ENCODE measurements at places on chromosomes 11 and 22.

DNA sequence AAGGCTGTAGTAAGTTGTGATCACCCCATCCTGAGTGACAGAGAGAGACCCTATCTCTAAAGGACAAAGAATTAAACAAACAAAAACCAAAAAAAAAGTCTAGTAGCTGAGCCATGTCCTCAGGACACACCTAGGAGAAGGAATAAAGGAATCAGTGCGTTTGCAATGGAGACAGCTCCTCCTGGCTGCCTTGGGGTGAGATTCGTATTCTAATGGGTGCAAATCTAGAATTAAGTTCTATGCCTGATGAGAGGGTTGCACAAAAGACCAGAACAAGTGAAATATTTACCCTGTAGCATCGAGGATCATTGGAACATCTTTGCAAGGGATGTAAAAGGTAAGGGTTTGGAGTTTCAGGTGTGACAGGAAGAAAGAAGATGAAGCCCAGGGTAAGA lies 70.3 kb upstream of the BMAL1 start:
- no peak for DNase-seq

DNA sequence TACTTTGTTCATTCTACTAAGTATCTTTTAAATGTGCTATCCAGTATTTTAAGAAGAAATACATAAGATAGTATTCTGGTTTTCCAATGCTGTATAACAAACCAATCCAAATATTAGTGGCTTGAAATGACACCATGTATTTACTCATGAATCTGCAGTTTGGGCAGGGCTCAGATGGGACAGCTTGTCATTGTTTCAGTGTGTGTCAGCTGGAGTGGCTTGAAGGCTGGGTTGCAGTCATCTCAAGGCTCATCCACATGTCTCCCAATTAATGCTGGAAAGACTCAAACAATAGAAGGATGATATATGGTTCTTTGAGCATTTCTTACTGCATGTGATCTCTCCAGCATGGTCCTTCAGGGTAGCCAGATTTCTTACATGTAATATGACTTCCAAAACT lies 146.2 kb downstream of the ARHGAP42 start:
- DNase-seq, result no peak

DNA sequence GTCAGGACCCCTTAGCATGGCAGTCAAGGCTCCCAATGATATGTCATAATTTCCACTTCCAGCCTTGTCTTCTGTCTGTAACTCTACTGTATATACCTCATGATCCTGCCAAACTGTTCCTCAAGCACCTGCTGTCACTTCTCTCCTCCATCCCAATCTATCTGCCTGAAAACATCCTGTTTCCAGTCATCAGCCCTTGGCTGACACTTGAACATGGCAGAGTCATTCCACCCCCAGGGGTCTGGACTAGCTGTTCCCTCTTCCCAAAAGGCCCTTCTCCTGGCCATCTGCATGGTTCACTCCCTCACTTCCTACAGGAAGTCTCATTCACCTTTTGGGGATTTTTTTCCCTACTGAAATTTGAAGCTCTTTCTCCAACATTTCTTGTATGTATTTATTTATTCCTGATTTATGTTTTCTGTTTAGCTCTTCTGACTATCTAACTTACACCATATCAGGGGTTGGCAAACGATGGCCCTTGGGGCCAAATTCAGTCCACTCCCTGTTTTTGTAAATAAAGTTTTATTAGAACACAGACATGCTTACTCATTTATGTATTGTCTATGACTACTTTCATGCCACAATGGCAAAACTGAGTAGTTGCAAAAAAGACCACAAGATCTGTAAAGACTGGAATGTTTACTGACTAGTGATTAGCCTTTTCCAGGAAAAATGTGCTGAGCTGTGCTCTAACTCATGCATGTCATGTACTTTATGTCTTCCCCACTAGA lies 278.4 kb downstream of the KIRREL3 start:
- DNase-seq, result no peak

DNA sequence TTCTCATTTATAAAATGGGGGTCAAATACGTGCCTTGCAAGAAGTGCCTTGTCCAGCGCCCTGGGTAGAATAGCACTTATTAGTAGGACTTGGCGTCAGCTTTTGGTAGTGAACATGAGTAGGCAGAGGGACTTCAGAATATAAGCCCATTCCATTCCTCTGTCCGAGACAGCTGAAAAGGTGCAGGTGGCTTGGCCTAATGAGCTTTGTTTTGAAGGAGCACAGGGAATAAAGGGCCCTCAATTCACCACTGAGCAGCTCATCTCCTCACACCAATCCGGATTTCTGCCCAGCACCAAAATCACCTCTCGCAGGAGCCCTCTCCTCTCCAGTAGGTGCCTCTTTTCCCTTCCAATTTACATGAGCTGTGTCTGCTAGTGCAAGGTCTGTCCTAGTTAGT lies 91.2 kb downstream of the DSCAML1 start:
- no peak for DNase-seq

DNA sequence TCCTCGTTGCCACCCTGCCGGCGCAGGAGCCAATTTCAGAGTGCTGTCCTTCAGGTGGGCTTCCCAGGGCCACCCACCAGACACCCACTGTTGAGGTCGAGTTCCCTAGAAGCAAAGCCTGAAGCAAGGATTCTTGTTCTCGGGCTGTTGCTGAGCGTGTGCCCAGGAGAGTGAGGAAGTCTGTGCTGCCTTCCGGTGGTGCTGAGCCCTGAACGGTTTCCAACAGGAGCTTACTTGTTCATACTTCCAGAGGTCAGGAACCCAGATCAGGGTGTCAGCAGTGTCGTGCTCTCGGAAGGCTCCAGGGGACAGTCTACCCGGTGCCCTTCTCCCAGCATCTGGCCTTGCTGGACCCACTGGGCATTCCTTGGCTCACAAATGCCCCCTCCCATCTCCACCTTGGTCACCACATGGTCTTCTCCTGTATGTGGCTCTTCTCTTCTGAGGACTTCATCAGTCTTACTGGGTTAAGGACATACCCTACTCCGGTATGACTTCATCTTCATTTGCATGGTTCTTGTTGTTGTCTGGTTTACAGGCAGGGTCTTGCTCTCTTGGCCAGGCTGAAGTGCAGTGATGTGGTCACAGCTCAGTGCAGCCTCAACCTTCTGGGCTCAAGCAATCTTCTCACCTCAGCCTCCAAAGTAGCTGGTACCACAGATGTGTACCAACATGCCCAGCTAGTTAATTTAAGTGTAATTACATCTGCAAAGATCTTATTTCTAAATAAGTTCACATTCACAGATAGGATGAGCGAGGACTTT lies 11.2 kb downstream of the SLC25A1 start:
- DNase-seq, result no peak

DNA sequence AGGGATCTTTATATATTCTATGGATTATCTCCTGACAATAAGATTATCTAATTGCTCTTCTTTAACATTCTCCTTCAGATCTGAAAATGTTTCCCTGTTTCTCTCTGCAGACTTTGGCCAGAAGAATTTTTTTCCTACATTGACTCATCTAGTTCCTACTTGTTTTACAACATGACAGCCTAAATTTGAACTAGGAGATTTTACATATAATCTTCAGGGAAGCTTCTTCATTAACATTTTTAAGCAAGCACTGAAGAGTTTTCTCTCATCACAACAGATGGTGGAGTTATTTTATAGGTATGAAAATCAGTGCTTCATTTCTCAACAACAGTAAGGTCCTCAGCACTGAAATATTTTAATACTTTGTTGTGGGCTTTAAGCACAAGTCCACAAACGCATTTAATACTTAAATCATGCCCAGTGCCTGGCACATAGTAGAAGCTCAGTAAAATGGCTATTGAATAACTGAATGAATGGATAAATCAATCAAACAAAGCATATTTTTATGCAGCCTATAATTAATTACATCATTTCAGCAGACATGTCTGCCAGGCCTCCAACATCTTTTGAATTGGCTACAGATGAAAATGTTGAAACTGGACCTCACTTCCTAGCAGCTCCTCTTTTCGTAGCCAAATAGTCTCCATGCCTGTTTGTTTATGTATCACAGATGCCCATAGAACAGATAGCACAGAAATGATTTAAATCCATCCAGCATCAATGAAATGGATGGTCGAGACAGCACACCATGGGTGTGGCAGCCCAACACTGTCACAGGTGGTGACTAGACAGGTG lies 117.3 kb upstream of the POU2AF2 start:
- no peak for DNase-seq

DNA sequence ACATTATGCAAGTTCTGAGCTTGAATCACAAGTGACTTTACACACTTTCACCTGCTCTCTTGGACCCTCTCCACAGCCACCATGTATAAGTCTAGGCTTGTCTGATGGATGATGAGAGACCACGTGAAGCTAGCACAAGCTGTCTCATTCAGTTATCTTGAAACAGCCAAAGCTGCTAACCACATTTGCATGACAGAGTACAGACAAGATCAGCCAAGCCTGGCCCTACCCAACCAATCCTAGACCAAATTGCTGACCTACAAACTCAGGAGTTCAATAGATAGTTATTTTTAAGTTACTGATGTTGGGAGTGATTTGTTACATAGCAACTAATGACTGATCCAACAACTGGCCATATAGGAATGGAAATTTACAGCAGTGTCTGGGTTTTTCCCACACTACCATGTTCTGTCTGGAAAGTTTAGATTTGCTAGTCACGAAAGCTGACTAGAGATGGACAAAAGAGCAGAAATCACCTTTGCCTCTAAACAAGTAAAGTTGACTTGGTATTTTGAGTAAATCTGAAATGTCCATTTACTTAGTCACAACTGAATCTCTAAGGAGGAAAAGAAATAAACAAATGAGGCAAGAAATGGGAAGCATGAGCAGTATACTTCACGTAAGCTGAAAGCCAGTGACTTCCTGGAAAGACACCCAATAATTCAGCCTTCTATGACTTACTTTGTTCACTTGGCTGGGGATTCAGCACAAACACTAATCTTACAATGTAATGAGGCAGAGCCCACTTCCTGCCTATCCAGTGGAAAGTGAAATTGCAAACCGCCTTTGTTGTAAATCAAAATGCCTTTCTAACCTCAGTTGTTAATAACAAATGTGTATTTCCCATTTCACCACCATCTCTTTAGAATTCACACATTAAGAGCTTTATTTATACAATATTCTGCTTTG lies 101.7 kb downstream of the FAM181B start:
- no peak for DNase-seq

- no peak for DNase-seq
These were observed 42.8 kb downstream of the ETS1 start for GRCh38 chr11:128544471-128545051.

DNA sequence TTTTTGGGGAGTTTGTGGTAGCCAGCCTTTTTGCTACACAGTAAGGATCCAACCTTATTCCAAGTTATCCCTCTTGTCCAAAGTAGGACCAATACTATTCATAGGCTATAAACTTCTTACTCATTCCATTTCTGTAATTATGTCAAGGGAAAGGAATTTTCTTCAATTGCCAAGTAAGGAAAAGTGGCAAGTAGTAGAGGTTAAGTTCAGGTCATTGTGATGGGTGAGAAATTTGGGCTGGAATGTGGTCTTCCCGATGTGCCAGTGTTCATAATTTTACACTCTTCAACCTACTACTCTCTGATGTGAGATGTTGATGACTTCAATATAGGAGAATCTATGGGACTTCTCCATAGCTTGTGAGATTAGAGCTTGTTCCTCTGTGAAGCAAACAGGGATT lies 648.8 kb downstream of the METTL15 start:
- peak; percentile 86 for DNase-seq

GRCh38 chr11:65180877-65181568 lies 705 bp upstream of the CAPN1 start:
- DNase-seq, result no peak

GRCh38 chr11:41254966-41255365 lies 204.5 kb downstream of the LRRC4C start:
- DNase-seq, result no peak

DNA sequence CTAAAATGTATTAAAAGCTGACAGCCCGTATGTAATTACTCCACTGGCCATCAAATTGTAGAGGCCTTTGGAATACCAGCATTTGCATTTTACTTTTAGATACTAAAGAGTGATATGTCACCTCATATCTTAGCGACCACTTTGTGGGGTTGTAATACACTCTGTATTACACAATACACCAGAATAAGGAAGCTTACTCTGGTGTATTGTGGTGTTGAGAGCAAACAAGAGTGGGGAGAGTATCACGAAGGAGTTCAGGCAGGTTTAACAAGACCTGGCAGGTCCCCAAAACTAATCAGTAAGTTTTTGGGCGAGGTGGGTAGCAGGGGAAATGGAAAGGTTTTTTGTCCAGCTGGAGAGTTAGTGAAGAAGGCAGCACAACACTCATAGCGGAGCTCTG lies 3.2 kb downstream of the NUP50 start:
- DNase-seq, result no peak
